ENCODE measurements at places on chromosomes 7 and 10.

- peak; percentile 49 for DNase-seq
Observed at GRCh38 chr10:5442065-5442989, 30.0 kb downstream of the NET1 start.

- no peak for DNase-seq
Observed at GRCh38 chr10:117782276-117782675, 239.7 kb downstream of the EMX2 start.

DNA sequence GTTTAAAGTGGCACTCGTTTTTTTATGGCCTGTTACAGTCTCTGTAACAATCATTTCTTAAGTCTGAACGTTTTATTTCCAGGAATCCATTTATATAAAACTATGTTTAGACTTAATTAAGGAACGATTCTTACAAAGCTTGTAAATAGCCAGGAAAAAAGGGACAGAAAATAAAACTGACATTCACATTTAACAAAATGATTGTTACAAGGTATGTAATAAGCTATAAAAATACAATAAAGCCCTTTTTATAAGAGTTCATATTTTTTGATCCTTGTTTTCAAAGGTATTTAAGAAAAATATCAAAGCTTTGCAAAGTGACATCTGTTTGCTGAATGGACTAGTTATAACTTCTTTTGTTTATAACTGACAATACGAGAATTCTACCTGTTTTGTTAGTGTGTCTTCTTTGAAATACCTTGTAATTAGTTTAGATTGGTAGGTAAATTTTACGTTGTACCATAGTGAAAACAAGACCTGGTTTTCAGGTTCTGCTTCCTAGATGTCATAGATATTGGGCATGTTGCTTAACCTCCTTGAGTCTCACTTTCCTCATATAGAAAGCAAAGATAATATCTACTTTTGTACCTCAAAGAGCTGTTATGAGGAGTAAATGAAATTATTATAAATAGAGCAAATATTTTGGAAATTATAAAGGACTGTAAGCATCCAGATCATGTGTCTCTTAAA, 25.8 kb downstream of the BTRC start:
- no peak for DNase-seq

GRCh38 chr7:151069841-151070573, 10.6 kb downstream of the FASTK start:
- no peak for DNase-seq

DNA sequence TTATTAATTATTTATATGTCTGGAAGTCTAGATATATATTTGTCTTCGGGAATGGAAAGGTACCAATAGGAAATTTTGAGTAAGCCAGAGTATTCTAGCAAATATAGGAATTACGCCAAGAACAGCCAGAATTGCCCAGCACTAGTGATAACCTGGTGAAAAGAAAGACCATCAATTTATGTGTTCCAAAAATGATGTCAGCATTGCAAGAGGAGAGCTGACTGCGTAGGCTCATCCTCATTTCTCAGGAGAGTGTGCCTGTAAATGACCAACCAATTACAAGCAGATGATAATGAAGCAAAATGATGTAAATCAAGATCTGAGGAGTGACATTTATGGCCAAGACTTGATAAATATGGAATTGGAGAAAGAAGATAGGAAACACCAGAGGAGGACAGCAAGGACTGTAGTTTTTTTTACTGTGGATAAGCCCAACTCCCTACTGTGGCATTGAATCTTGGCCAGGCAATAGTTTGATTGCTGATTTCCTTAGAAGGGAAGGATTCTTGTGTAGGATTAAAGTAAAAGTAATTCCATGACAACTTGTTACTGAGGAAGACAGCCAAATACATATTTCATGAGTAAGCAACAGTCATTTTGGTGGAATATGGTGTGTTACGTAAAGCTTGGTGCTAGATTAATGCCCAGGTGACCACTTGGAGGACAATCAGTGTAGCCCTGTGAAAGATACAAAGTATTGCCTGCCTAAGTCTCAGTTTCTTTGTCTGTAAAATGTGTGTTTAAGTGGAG, 590.8 kb downstream of the AUTS2 start:
- DNase-seq = no peak

GRCh38 chr10:2572611-2573010, 494.7 kb upstream of the PFKP start:
- no peak for DNase-seq

DNA sequence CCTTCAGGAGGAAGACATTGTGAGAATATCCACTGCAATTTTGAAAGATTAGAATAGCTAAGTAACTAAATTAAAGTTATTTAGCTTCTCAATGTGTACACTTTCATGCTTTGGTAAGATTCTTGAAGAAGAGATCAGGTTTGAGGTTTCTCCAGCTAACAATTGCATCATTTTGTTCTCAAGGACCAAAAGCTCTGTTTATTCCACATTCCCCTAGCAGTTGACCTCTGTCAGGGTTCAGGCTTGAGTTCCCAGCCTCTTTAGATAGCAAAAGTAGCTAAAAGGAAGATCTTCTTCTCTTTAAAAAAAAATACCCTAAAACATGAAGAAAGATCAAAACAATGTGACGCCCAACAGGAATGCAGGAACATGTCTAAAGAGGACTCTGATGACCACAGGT, 179.4 kb upstream of the IGFBP3 start:
- DNase-seq = no peak

- peak; percentile 13 for DNase-seq
Observed at GRCh38 chr10:66723608-66724400, 202.0 kb upstream of the LRRTM3 start.

GRCh38 chr7:106018566-106019469, 55.8 kb downstream of the CDHR3 start:
- no peak for DNase-seq

Measured in Ammon's horn (tissue), 1 donor.